Fibroblast of skin of back (primary cell): ENCODE measurements at places on chromosomes 5 and 9.

DNA sequence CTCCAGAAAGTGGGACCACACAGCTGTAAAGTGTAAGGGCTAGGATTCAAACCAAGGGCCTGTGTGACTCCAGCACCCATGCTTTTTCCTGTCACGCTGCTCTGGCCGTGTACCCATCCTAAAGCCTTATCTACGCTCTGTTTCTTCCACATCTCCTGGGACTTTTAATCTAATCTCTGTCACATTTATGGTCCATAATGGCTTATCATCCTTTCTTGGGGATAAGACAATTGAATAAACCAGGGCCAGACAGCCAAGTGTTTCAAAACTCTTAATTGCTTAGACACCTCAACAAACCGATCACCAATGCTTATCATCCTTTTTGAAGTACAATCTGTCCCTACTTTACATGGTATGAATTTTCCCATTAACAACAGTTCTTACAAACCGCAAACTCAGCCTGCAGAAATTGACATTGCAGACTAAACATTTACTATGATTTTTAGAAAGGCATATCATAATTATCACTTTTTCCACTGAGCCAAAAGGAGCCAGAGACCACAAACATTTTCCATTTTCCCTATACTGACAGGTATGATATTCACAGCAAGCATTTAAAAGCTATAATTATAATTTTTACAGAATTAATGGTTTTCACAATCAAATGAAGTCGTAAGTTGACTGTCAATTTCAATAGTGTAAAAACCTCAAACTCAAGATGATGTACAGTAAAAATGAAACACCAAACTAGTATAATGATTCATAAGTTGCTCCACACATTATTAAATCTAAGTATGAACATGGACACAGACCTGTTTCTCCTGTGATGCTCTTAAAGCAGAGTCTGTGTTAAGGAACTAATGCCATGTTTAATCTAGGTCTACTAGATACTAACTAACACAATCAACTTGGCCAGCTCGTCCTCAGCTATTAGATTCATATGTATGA lies 99.5 kb downstream of the FBXW11 start:
- DNase-seq, result no peak

- no peak for DNase-seq
Observed at GRCh38 chr5:143205883-143206195, 197.6 kb downstream of the NR3C1 start.

GRCh38 chr5:607541-608428 lies 4.4 kb upstream of the CEP72 start:
- DNase-seq, result no peak

DNA sequence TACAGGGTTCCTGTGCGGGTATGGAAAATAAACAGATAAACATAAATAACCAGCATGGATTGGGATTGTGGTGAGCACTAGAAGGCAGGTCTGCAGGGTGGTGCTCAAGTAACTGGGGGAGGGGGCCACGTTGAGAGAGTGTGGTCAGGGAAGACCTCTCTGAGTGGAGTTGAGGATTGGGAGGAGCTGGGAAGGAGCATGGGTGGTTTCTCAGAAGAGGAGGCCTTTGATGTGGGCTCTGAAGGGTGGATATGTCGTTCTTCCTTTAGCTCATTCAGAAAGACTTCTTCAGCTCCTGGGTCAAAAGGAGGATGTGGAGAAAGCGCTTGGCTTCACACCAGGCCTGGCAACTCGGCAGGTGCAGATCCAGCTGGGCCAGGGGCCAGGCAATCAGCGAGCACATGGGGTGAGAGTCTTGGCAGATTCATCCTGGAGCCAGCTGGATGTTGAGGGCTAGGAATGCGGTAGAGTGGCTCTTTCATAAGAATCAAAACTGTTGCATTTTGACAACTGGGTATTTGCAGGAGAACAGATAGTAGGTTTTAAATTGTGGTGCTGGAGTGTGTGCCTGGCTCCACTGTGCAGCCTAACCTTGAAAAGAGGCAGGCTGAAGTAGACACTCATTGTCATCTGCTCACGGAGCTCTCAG lies 71.7 kb downstream of the PCSK5 start:
- DNase-seq, result no peak

DNA sequence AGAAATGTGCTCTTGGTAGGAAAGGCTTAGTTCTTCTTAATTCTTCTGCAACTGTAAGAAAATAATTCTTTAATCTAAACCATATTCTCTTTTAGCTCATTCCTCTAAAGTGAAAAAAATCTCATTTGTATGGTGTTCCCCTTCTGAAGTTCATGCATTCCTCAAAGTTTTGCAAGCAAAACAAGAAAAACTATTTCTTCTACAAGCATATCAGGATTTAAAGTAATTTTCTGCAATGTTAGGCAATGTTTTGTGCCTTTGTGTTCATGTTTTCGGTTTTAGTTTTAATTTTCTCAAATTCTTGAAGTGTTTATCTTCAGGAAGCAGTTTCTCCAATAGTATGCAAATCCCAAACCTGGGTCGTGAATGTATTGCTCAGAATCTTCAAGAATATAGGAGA lies 12.7 kb upstream of the GPR21 start:
- no peak for DNase-seq

GRCh38 chr5:56142614-56143372 lies 90.3 kb downstream of the ANKRD55 start:
- no peak for DNase-seq

DNA sequence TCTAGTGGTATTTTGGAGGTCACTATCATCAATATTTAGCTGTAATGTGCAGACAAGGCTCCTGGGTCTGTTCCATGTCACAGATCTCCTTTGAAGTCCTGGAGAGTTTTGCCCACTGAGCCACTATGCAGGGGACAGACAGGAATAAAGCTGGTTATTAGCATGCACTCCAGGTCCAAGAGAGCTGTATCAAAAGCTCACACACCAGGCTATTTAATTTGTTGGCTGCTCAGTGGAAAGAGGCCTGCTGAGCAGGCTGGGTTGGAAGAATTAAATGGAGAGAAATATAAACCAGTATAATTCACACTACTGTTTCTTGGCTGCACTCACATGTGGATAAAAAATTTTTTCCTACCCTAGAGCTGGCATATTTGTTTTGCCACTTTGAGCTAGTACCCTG lies 113.8 kb upstream of the TAF11L2 start:
- DNase-seq, result no peak

- no peak for DNase-seq
Observed at GRCh38 chr9:135101926-135102325, 14.5 kb downstream of the OLFM1 start.

DNA sequence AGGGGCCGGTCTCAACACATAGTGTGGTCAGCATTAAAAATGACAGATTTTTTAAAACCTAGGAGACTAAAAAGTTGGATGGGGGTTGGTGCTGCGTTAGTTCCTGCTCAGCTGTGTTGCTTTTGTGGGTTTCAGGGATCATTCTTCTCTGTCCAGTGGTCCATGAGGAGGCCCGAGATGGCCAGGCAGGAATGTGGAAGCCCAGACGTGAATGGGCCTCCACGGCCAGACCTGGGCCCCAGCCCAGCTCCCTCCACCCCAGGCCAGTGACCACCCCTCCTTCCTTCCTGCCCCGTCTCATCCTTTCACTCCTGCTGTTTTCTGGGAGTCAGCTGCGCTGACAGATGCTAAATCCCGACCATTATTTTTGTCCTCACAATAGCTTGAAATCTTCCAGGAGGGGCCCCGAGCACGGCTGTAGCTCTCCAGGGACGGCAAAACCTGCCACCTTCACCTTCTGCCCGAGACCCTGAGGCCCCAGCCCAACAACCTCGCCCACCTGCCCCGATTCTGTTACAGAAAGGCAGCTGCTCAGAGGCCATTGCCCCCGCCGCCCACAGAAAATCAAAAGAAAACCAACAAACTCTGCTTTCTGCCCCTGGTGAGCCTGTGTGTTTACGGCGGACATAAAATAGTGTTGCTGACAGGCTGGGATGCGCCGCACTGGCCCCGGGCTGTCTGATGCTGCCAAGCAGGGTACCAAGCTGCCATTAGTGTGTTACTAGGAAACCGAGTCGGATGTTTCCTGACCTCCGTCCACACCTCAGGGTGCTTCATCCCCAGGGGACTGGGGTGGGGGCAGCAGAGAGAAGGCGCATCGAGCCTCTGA lies 83.7 kb upstream of the SARDH start:
- DNase-seq, result no peak

DNA sequence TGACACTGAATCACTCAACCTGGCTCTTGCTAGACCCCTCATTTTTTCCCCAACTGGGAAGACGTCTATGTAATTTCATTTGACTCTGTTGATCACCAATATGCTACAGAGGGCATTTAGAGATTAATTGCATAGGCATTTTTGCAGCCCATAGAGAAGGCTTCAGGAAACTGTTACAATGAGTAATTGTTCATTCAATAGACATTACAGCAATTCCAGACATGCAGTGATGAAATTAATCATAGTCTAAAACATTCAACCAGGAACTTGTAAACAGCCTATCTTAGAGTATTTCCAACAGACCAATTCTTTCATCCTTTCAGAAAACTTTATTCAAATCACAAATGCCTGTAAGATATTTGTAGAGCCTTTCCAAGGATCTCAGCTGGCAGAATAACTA lies 122.3 kb downstream of the MARCHF11 start:
- DNase-seq, result peak; percentile 74

GRCh38 chr9:105073147-105073546 lies 145.2 kb upstream of the ABCA1 start:
- DNase-seq, result no peak

DNA sequence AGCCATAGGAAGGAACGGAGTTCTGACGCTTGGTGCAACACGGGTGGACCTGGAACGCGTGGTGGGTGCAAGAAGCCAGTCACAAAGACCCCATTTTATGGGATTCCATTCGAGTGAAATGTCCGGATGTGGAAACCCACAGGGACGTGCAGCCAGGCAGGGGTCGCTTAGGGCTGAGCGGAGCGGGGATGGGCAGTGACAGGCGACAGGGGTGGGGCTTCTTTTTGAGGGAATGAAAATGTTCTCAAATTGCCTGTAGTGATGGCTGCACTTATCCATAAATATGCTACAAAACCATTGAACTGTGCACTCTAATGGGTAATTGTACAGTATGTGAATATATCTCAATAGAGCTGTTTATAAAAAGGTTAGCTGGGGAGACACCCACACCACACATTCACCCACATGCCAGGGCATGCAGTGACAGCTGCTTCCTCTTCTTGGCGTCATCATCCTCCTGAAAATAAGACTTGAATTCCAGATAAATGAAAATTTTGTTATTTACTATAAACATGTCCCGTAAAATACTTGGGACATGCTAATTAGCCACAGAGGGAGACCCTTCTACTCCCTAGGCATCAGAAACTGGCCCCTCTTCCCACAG lies 71.3 kb upstream of the OLFM1 start:
- no peak for DNase-seq

GRCh38 chr5:126052791-126053190 lies 370.4 kb upstream of the GRAMD2B start:
- no peak for DNase-seq

DNA sequence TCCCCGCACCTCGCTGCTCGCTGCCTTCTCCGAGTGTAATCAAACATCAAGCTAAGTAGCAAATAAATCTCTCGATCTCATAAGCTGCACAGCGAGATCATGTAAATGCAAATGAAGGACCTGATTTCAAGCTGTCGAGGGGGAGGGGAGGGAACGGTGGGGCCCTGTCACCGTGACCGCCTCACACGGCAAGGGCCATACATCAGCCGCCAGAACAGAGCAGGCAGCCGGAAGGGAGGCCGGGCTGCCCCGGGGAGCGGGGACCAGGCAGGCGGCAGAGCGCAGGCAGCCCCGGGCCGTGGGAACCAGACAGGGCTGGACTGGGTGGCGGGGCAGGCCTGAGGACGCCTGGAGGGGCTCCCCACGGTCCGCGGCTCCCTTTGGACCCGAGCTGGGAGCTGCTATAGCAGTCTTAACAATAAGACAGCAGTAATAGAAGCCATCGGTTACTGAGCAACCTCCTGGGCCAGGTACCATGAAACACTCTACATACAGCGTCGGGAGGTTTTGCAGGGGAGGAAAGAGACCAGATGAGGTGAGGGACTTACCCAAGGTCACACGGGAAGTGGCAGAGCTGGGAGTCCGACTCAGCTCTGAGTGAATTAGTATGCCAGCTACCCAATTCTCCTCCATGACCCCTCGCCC lies 76.8 kb downstream of the CFAP77 start:
- DNase-seq, result no peak

- peak; percentile 59 for DNase-seq
Observed at GRCh38 chr5:149310947-149311658, 34.2 kb upstream of the GRPEL2 start.

- DNase-seq, result no peak
Observed at GRCh38 chr5:114238771-114239313, 123.0 kb upstream of the KCNN2 start.

- peak; percentile 72 for DNase-seq
Observed at GRCh38 chr9:127163409-127163808, 41.0 kb upstream of the ANGPTL2 start.

DNA sequence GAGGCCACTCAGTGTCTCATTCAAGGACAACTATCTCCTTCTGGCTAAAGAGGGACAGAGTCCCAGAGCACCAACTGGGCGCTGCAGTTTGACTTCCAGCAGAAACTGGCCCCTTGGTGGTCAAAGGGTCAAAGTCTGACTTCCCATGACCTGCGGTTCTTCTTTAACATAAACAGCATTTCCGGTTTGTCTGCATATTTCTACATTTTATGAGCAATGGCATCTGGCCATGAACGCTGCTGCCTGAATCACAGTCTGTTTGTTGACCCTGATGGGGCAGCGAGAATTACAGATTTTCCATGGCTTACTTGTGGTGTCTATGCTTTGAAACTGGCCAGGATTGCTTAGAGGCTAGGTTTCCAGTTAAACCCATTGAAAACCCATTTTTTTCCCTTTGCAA lies 1.3 kb downstream of the TNFSF15 start:
- peak; percentile 71 for DNase-seq

DNA sequence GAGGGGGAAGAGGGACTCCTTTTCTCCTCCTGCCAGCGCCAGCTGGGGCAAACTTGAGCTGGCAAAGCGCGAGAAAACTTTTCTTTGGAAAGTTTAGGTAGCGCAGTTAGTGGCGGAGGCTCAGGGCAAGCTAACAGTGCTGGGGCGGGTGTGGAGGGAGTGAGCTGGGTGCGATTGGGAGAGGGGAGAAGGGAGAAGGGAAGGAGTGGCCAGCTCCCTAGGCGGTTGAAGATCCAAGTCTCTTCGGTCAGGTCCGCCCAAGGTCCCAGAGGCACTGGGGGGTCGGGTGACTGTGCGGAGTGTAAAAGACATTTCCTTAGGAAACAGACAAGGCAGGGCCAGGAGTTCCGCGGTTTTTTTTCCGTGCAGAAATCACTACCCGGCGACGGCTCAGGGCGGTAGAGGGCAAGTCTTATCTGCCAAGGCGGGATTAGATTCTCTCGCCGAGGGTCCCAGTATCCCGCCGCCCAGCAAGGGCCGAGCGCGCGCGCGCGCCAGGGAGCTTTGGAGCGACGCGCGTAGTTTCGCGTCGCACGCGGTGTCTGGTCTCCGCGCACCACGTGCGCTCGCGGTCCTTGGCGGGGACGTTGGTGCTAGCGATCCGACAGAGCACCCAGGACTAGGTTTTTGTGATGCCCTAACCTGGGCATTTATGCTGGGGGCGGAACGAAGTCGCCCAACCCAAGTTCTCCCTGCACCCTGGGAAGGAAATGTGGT lies 33.6 kb upstream of the NFIB start:
- DNase-seq, result no peak

- no peak for DNase-seq
Observed at GRCh38 chr5:18068826-18069225, 434.6 kb downstream of the TAF11L14 start.
